ENCODE measurements at places on chromosomes 3 and 15. TPM values are rescaled to one million over a fixed set of nuclear protein-coding genes. Genes with fewer than 3 reads are reported as not detected.

- peaks cover 4% of the 10 kb centered on the region for H3K4me1 ChIP-seq
- no peak overlapping the region for H3K27ac ChIP-seq
- H3K36me3 ChIP-seq: no peaks in the 10 kb centered on the region
- DNase-seq: no peak
These were observed 190.1 kb downstream of the PDE8A start for GRCh38 chr15:85171736-85172135.

ADGRG7 gene
- not detected for total RNA-seq

DNA sequence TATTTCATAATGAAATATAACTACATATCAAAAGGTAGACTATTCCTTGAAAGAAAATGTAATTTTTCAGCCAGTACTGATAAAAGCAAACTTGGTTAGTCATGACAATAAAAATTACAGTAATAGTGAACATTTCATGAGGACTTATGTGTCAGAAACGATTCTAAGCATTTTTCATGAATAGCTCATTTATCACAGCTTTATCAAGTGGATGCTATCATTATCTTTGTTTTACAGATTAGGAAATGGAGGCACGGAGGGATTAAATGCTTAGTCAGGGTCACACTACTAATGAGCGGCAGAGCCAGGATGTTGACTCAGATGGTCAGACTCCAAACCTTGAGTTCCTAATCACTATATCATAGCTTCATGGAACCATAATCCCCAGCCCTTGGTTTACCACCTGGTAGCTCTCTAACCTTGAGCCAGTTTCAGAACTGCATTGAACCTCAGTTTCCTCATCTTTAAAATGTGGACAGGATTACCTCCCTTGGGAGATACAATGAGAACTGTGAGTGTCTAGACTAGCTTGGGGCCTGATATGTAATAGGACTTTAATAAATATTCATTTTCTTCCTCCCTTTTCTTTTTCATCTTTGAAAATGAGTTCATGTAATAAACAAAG is 85.4 kb downstream of the TNIK start:
- H3K27ac ChIP-seq: no peak overlapping the region
- no peak for DNase-seq
- no peaks in the 10 kb centered on the region for H3K27me3 ChIP-seq
- H3K36me3 ChIP-seq: no peaks in the 10 kb centered on the region

- no peaks in the 10 kb centered on the region for H3K4me1 ChIP-seq
- H3K36me3 ChIP-seq: no peaks in the 10 kb centered on the region
- H3K27me3 ChIP-seq: no peaks in the 10 kb centered on the region
These were observed 398.3 kb upstream of the ATP10A start for GRCh38 chr15:26261413-26261812.

Data from adrenal gland (tissue), 19 donors.